CD14-positive monocyte (primary cell): ENCODE measurements at places on chromosomes 13 and 19. TPM values are rescaled to one million over a fixed set of nuclear protein-coding genes. Genes with fewer than 3 reads are reported as not detected.

GRCh38 chr13:110319774-110320509 is 12.9 kb downstream of the COL4A2 start:
- DNase-seq = no peak

GRCh38 chr13:25662516-25662915 is 290.7 kb downstream of the ATP8A2 start:
- DNase-seq = no peak

DNA sequence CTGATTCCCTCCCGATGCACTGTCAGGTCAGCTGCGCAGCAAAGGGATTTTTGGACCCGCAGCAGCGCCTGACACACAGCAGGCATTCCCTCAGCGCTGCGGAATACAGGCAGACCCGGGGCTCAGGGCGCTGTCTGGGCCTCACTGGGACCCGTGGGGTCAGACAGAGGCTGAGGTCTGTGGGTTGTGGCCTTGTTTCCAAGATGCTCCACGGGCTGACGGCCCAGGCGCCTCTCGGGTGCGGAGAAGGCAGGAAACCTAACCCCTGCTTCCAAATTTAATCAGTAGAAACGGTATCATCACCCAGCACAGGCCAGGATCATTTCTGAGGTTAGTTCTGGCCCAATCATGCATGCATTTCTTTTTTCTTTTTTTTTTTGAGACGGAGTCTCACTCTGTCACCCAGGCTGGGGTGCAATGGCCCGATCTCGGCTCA is 686 bp upstream of the RNF126 start:
- DNase-seq = no peak

- DNase-seq = no peak
Observed at GRCh38 chr13:82036602-82037001, 1695.7 kb upstream of the SPRY2 start.

DNA sequence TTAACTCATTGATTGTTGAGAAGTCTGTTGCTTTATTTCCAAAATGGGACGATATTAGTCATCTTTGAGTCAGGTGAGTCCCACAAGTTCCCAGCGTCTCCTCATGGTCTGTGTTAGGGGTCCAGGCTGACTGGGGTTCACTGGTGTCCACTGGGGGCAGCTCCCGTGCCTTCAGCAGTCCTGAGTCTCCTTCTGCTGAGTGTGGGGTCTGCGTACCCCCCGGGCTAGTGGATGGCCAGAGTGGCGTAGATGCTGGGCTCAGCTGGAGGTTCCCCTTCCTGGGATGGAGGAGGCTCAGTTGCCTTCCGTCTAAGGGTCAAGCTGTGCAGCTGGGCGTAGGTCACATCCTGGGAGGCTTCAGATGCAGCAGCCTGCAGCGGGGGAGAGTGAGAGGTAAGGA is 5.9 kb downstream of the LILRB3 start:
- DNase-seq = no peak

GRCh38 chr19:48661711-48662090 is 11.1 kb downstream of the NTN5 start:
- DNase-seq = no peak

- DNase-seq = no peak
Observed at GRCh38 chr19:1658150-1659083, 6.0 kb upstream of the TCF3 start.

DNA sequence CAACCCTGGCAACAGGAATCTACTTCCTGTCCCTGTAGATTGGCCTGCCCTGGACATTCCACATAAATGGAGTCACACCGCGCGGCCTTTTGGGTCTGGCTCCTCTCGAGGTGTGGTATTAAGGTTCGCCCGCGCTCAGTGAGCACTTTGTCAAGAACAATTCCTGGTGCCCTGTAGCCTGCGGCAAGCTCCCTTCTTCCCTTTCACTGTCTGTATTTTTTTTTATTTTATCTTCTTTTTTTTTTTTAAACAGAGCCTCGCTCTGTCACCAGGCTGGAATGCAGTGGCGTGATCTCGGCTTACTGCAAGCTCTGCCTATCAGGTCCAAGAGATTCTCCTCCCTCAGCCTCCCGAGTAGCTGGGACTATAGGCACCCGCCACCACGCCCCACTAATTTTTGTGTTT is 28.3 kb downstream of the PEX11G start:
- no peak for DNase-seq

- no peak for DNase-seq
Observed at GRCh38 chr19:45793178-45793564, 526 bp upstream of the DMWD start.

- DNase-seq = no peak
Observed at GRCh38 chr13:113723410-113724015, 35.5 kb upstream of the TMEM255B start.

- DNase-seq = no peak
Observed at GRCh38 chr19:10612499-10613119, 12.7 kb upstream of the SLC44A2 start.

GRCh38 chr19:18086590-18087138 is at the start of gene IL12RB1:
TSS of gene IL12RB1 (minus strand) at chr19:18086934. CDS start at chr19:18086823, 111 bp downstream.
- DNase-seq = peak; percentile 67

DNA sequence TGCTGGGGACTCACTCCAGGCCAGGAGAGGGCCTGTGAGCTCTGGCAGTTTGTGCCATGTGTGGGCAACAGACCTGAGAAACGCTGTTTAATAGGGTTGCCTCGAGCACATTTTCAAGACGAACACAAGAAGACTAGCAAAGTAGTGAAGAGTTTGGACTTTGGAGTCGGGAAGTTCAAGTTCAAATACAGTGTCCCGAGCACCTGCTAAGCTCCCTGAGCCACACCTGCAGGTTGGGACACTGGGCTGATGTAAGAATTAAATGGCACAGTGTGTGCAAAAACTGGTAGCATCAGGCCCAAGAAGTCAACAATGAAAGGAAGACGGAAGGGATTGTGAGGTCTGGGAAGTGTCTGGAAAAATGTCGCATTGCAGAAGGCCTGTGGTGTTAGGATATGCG is 112.8 kb upstream of the PABPC3 start:
- DNase-seq = no peak

GRCh38 chr19:54493967-54494585 is 8.6 kb upstream of the LAIR2 start:
- no peak for DNase-seq

- no peak for DNase-seq
Observed at GRCh38 chr13:26061256-26061655, 9.4 kb upstream of the SHISA2 start.

- DNase-seq = no peak
Observed at GRCh38 chr19:46065486-46066071, 24.8 kb upstream of the IGFL4 start.

DNA sequence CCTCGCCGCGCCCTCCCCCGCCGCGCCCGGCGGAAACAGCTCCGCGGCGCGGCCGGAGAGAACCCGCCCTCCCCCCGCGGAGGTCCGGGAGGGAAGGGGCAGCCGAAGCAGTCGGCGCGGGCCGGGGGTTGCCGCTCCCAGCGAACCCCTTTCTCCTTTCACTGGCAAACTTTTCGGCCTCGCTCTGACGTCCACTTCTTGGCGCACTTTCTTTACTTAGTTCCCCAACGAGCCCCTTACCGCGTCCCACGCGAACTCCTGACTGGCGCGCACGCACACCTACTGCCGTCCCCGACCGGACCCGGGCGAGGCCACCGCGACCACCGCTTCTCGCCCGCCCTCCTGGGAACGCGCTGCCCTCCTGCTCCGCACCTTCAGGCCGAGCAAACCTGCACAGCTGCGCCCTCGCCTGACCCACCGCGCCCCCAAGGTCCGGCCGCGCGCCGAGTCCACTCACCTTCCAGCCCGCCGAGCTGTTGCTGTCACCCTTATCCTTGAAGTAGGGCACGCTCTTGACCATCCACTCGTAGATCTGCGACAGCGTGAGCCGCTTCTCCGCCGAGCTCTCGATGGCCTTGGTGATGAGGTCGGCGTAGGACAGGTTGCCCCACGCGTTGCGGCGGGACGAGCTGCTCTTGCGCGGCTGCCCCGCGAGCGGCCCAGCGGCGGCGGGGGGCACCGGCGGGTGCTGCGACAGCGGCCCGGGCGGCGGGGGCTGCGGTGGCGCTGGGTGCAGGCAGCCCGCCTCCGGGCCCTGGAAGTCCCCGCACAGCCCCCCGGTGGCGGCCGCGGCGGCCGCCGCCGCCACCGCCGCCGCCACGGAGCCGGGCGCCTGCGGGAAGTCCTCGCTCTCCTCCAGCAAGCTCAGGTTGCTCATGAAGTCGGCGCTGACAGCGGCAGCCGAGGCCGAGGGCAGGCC is 1.1 kb downstream of the FOXO1 start:
- peak; percentile 24 for DNase-seq

DNA sequence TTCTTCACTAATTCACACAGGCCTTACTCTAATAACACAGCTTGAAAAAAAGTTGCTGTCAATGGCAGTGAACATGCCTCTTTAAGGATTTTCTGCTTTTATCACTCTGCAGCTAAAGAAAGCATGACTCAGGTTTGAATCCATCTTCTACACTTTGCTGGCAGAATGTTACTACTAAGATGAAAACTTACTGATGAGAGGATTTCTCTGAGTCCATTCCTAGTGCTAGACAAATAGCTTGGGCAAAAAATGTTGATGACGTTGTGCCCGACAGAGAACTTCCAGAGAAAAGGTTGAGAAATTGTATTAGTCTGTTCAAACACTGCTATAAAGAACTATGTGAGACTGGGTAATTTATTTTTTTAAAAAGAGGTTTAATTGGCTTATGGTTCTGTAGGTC is 572.0 kb downstream of the IRS2 start:
- DNase-seq = no peak

GRCh38 chr19:4365341-4365740 is 22.0 kb downstream of the MPND start:
- DNase-seq = no peak

DNA sequence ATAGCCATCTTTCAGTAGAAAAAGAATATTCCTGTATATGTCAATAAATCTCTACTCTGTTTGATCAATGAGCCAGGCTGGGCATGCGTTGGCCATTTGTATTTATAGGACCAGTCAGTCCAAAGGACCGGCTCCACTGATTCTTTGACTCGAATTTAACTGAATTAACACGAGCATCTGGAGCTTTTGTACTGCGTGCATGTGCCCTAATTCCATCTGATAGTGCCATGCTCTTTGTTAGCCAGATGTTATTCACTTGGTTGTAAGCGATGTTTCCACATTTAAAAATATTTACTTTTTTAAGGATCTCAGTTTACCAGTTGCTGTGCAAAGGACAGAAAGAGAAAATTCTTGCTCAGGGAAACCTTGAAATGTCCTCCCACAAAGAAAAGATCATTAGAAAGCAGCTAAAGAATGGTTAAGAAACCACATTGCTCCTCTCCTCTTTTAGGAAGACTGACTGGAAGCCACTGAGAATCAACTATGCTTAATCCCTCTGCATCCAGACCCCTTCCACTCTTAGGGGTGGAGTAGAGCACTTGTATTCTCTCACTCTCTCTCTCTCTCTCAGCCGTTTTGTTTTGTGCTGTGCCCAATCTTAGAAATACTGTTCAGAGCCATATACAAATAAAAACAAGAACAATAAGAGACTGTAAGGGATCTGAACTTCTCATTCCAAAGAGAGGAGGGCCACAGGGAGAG is 165.8 kb downstream of the DCLK1 start:
- no peak for DNase-seq

- DNase-seq = no peak
Observed at GRCh38 chr19:8363803-8364771, at the start of gene ANGPTL4. TSS of gene ANGPTL4 (plus strand) at chr19:8364155. CDS start at chr19:8364322, 167 bp downstream.

- DNase-seq = no peak
Observed at GRCh38 chr19:31963746-31964145, 381.7 kb upstream of the ZNF507 start.

DNA sequence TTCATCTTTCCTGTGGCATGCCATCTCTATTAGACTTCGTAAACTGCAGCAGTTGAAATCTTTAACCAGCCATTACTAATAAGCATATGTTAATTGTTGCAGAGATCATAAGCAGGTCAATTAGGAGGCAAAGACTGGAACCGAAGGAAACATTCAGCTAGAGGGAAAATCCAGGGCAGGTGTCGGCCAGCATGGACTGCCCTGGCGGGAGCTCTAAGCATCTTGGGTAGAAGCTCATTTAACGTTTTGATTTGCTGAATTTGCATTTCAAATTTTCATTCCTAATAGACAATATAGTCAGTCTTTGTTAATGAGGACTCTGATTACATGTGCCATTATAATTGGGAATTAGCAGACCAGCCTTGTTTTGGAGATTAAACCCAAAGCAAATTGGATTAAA is 238.6 kb downstream of the POU4F1 start:
- no peak for DNase-seq

DNA sequence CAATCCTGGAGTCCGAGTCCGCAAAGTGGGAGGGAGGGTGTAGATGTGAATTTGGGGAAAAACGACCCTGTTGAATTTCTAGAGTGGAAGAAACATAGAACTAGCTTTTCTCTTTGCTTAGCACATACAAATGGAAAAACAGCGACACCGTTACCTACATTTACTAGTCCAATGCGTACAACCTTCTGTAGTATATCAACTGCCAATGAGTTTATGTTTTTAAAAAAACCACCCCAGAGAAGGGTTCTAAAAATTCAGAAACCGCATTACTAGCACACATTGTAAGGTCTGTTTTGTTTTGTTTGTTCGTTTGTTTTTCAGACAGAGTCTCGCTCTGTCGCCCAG is 332 bp upstream of the SUPT20H start:
- DNase-seq = no peak

- no peak for DNase-seq
Observed at GRCh38 chr19:33386361-33386858, 12.9 kb downstream of the CEBPG start.

DNA sequence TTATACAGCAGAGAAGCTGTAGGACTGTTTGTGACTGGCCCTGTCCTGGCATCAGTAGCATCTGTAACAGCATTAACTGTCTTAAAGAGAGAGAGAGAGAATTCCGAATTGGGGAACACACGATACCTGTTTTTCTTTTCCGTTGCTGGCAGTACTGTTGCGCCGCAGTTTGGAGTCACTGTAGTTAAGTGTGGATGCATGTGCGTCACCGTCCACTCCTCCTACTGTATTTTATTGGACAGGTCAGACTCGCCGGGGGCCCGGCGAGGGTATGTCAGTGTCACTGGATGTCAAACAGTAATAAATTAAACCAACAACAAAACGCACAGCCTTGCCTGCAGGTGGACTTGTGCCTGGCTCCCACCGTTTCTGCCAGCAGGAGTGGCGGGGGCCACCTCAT is 27.3 kb upstream of the LDLR start:
- DNase-seq = no peak

ZNF440 gene
- 3.4 TPM for polyA plus RNA-seq

MCEMP1 gene
- polyA plus RNA-seq = 65.5 and 122 TPM in 2 replicates

FPR1 gene
- 321 and 372 TPM in 2 replicates for polyA plus RNA-seq

KLK4 gene
- polyA plus RNA-seq = not detected in 2 replicates

ADGRE3 gene
- polyA plus RNA-seq = 92.0 TPM

SYNGR4 gene
- not detected for polyA plus RNA-seq

KLK12 gene
- not detected in 2 replicates for polyA plus RNA-seq

CEACAM18 gene
- polyA plus RNA-seq = not detected

ACP7 gene
- not detected for polyA plus RNA-seq

GPC5 gene
- not detected for polyA plus RNA-seq

FUT3 gene
- not detected for polyA plus RNA-seq

PPP1R37 gene
- 0.22 TPM for polyA plus RNA-seq

KANK2 gene
- 0.43 and 1.3 TPM in 2 replicates for polyA plus RNA-seq

OR7D2 gene
- polyA plus RNA-seq = 0.05 TPM in 1 of 2 replicates, not detected in the other

CALM3 gene
- 177 TPM for polyA plus RNA-seq

TMEM238 gene
- not detected for polyA plus RNA-seq
